ENCODE measurements at places on chromosomes 3 and 15.

- DNase-seq, result no peak
Observed at GRCh38 chr3:43289841-43290470, 3.6 kb downstream of the SNRK start.

- no peak for DNase-seq
Observed at GRCh38 chr15:93359425-93360131, 270.6 kb upstream of the RGMA start.

- DNase-seq, result no peak
Observed at GRCh38 chr3:186453531-186453930, 90.6 kb downstream of the CRYGS start.

DNA sequence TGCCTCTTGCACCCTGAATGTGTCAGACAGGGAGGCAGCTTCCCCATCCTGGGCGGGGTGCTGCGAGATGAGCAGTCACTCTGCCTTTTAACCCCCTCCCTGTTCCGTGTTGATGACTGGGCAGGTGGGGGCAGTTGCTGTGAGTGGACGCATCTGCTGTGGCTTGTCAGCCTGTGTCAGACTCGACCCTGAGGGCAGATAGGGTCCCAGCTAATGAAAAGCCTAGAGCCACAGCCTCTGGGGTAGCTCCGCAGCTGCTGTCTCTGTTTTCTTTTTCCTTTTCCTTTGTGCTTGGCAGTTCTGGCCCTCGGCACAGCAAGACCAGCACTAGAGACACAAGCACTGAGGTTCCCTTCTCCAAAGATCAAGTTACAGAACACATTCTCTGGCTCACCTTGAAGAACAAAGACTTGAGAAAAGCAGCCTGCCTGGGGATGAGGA lies 43.0 kb upstream of the GLCE start:
- DNase-seq, result no peak

DNA sequence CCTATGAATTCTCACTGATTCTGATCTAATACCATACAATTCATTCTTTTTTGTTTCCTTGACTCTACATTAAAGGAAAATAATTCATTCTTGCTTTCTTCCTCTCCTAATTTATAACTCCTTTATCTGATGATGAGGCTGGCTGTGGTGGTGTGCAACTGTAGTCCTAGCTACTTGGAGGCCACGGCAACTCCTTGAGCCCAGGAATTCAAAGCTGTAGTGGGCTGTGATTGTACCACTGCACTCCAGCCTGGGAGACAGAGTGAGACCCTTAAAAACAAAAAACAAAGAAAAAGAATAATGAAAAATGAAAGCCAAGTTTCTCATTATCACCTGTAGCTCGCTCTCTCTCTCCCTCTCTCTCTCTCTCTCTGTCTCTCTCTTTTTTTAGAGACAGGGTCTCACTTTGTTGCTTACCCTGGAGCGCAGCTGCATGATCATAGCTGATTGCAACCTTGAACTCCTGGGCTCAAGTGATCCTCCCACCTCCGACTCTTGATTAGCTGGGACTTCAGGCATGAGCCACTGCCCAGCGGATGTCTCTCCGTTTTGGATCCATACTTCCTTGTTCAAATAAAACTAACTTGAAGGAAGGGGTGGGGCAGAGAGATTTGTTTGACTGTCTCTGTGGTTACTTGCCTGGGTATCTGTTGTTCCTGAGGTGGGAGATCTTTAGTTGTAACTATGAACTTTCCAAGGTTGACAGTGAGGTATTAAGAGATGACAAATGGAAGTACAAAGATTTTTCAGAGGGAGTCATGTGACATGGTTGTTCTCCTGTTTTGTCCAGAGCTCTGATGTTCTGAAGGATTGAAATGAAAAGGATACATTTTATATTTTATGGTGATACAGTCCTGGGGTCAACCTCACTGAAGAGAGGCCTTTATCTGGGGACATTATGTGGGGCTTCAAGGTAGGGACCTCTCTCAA lies 46.9 kb downstream of the STARD9 start:
- DNase-seq, result no peak

DNA sequence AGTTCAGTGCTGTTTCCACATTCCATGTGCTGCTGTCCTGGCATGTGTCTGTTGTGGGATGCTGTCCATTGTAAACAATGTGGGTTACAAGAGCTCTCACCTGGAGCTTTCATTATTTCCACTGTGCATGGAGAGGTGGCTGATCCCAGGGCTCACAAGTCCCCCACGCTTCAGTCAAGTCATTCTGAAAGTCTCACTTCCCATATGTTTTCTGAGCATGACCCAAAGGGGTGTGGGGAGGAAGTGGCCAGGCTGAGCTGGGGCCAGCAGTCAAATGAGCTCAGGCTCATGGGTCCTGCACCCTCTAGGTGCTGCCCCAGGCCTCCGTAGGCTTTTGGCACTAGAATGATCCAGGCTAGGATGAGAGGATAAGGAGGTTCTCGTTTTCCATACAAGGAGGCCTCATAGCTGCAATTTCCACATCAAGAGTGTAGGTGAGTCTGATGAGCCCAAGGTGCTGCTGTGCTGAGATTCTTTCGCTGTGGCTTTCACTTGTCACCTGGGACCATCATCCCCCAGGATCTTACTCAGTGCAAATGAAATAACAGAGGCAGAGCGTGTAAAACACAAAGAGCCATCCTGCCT lies 22.0 kb downstream of the STARD5 start:
- DNase-seq, result no peak

GRCh38 chr3:184361932-184362667 lies 590 bp downstream of the POLR2H start:
- DNase-seq, result peak; percentile 42

GRCh38 chr15:75195766-75196241 lies 5.9 kb upstream of the C15orf39 start:
- DNase-seq, result no peak

DNA sequence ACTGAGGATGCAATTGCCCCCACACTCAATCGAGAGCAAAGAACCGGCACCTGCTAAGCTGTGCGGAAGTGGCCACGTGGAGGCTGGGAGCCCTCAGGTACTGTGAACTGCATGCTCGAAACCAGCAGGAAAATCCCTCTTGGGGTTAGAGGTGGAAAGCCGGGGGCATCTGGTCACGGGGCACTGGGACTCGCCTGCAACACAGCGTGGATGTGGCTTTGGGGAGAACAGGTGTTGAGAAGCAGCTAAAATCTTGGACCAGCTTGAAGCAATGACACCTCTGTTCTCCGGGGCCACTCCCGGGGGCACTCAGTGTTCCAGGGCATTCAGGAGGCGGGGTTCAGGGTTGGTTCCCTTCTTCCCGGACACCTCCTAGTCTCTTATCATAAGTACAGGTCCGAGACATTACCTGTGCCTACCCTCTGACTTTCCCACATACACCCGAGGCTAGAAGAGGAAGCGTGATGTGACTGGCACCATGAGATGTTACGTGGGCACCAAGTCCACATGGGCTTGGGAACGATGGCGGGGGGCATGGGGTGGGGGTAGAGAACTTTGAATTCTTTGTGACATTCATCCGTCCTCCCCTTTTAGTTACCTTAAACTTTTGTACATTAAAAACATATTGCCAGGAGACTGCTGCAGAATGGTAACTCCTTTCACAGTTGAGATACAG lies 172.0 kb downstream of the ADAMTS17 start:
- DNase-seq, result no peak

DNA sequence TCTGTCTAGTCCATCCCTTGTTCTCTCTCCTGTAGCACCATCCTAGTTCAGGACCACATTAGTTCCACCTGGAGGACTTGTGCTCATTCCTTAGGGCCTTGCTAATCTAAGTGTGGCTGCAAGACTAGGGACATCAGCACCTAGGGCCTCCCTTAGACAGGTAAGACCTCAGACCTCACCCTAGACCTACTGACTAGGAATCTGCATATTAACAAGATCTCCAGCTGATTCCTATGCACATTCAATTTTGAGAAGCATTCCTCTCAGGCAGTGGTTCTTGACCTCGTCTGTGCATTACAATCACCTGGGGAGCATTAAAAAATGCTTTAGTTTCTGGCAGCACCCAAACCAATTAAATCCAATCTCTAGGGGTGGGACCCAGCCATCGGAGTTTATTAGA lies 238.4 kb upstream of the RGMA start:
- DNase-seq, result no peak

- DNase-seq, result no peak
Observed at GRCh38 chr3:15804553-15805095, 6.8 kb upstream of the ANKRD28 start.

DNA sequence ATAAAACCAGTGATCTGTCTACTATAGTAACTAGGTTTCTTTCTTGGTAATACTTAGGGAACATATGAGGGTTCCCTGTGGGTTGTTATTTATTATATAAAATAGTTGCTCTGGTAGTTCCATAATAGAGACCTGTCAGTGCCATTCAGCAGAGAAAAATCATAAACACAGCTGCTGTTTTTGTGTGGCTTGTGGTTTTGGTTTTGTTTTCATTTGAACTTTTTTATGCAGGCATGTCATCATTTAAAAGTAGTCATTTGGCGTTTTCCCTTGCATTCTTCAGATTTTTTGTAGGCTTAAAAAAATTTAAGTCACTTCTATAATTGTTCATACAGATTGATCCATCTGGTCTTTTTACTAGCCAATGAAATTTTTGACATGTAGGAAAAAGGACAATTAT lies 47.9 kb downstream of the PIK3CA start:
- no peak for DNase-seq

DNA sequence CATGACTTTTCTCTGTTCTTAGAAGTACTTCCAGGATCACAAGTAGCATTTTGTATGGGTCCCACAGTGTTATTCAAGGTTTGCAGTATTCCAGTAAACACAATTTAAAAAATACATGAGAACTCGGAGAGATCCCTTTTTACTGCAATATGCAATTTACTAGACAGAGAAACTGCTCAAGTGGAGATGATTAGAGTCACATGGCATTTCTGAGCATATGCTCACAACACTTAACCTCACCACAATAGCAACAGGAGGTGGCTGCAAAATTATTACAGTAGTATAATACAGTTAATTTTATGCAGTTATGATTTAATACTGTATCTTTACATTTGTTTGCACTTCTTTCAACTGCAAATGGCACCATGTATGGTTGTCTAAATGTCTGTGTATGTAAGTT lies 87.5 kb downstream of the PIK3CB start:
- no peak for DNase-seq

GRCh38 chr3:29705906-29706844 lies 425.3 kb downstream of the RBMS3 start:
- no peak for DNase-seq

- DNase-seq, result no peak
Observed at GRCh38 chr3:116242825-116243224, 202.5 kb downstream of the LSAMP start.

Measured in stimulated activated CD4-positive, alpha-beta T cell treated with anti-CD3 and anti-CD28 coated beads, Interleukin-12 subunit alpha, Interleukin-12 subunit beta, amount 100 ng/mL, for 4 hours (primary cell).